Stimulated activated CD8-positive, alpha-beta memory T cell treated with anti-CD3 and anti-CD28 coated beads, Interleukin-7, amount 100 ng/mL, for 1 hour (primary cell): ENCODE measurements at places on chromosomes 13 and 19.
A peak's percentile ranks its signal among the peaks of the same experiment; 100 is the strongest.

- DNase-seq, result peak; percentile 67
Measured at GRCh38 chr19:10259162-10259905, 7.3 kb downstream of the MRPL4 start.

GRCh38 chr19:36064826-36065225 is 10.1 kb downstream of the WDR62 start:
- DNase-seq, result no peak

GRCh38 chr13:50617134-50617721 is 226.3 kb downstream of the DLEU7 start:
- no peak for DNase-seq

DNA sequence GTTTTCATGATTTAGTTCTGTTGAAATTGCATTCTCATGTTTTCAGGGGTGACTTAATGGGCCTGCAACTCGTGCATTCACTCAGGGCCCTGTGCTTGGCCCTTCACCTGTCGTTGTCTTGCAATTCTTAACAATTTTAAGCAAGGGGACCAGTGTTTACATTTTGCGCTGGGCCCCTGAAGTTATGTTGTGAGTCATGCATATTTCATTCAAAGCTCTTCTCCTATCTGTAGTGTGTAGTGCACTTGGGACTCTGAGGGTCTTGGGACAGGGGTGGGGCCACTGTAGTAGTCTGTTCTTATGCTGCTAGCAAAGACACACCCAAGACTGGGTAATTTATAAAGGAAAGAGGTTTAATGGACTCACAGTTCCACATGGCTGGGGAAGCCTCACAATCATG is 211.2 kb upstream of the RXFP2 start:
- DNase-seq, result no peak

DNA sequence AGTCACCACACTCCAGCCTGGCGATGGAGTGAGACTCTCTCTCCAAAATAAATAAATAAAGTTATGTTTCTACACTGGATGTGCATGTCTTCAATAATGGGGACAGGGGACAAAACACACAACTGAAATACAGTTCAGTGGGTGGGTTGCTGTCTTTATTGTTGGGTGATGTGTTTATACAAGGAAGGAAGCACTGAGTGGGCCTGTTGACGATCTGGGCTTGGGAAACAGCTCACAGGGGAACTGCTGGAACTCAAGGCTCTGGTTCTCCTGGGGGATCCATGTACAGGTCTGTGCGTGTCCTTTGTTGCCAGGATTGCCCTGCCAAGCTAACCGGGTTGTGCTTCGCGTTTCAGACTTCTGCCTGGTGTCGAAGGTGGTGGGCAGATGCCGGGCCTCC is 18.9 kb downstream of the SPINT2 start:
- no peak for DNase-seq

- no peak for DNase-seq
Measured at GRCh38 chr13:96065849-96066248, 12.6 kb upstream of the UGGT2 start.

GRCh38 chr19:51145916-51146493 is 3.9 kb downstream of the SIGLEC7 start:
- DNase-seq, result no peak

- no peak for DNase-seq
Measured at GRCh38 chr19:1233115-1233667, 4.6 kb downstream of the CBARP start.

DNA sequence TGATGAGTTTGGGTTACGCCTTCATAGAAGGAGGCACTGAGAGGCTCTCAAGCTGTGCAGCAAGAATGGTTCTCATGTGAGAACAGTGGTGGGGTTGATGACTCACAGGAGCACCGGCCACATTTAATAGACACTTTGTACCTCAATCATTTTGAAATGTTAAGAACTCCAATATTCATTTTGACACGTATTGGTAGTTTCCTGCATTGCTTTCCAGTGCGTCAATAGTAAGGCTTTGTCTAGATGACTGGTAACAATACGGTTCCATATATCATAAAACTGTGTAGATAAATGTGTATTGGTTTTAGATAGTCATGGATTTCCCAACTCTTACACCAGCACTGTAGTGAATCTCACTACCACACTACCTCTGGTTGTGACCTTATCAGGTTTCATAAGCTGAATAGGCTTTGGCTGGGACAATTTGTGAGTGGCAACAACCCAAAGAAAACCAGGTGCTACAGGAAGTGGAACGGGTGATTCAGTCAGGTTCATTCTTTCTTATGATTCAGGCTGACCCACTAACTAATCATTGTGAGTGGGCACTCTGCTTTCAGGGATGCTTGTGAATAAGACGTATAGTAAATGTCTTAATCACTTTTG is 362.6 kb downstream of the KLF5 start:
- no peak for DNase-seq

DNA sequence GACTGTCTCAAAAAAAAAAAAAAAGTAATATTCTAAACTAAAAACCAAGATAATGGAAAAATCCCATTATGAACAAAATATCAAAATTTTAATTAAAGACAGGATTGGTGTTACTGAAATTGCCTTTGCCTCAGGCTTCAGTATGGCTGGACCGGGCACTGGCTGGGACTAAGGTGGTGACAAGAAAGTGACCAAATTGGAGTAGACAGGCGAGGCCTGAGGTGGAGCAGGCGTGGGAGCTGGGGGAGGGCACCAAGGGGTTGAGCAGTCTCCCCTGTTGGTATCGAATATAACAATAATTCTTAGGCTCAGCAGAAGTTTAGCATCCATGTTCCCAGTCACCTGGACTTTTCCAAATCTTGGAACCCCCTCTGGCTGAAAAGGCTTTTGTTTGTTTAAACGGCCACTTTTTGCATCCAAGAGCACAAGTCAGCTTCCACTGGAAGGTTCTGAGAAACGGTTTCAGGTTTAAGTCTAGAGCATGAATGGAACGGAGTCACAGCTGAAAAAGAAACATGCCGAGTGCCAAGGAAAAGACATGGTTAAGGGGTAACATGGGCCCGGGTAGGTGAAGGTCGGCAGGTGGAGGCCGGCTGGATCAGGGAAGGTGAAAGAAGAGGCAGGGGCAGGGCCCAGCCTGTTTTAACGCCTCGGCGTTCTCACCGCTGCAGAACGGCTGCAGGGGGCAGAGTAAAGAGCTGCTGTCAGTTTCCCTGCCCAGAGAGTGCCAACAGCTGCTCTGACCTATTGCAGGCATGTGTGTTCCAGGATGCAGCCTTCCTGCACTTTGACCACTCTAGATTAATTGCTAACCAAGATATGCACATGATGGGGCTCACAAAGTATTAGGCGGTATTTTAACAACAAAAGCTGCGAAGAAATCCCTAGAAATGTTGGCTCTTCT is 104.4 kb downstream of the TM9SF2 start:
- DNase-seq, result peak; percentile 21

GRCh38 chr13:99265821-99266426 is 7.7 kb upstream of the GPR18 start:
- no peak for DNase-seq

DNA sequence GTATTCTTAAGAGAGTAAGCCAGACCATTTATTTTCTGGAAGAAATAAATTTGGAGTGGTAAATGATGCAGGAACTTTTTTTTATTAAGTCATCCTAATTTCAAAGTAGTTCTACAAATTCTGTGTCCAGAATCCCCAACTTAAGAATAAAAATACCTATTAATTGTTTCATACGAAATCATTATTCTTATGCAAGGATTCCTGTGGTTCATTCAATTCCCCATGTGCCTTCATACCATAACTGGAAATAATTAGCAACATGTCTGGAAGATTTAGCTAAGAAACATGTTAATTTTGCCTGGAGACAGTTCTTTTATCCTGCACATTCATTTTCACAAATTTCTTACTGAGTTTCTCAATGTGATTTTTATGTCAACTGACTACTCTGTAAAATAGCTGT is 408.6 kb downstream of the PCDH9 start:
- no peak for DNase-seq

- DNase-seq, result peak; percentile 2
Measured at GRCh38 chr19:12092065-12092867, 27.7 kb downstream of the ZNF844 start.

- no peak for DNase-seq
Measured at GRCh38 chr13:78806457-78806856, 147.5 kb upstream of the OBI1 start.

DNA sequence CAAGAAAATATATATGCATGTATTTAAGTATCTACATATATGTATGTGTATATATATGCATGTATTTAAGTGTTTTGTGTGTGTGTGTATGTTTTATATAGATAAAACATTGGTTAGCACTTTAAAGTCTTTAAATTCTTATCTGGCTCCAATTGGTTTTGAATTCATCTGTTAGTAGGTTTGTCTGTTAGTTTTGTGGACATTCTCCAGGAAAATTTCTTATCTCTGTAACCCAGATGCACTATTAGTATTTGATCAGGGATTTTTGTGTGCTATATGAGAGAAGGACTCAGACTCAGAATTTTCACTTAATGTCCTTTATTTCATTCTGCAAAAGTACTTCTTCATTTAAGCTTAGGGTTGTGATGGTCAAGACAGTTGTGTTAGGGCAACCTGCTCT is 103.1 kb downstream of the ITGBL1 start:
- DNase-seq, result no peak

DNA sequence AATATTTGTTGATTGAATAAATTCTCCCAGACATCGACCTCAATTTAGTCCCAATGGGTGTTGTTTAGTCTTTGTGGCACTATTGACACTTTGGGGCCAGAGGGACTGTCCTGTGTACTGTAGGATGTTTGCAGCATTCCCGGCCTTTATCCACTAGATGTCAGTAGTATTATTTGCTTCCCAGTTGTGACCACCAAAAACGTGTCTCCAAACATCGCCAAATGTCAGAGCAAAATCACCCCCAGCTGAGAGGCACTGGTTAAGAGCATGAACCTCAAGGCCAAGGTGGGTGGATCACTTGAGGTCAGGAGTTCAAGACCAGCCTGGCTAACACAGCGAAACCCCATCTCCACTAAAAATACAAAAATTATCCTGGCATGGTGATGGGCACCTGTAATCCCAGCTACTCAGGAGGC is 15.4 kb downstream of the NLRP12 start:
- no peak for DNase-seq

GRCh38 chr19:39402346-39403300 is 4.0 kb upstream of the ZFP36 start:
- DNase-seq, result peak; percentile 76

GRCh38 chr19:7699417-7700401 is 2.2 kb downstream of the FCER2 start:
- DNase-seq, result no peak

- DNase-seq, result no peak
Measured at GRCh38 chr13:21742096-21742495, 71.2 kb downstream of the FGF9 start.

GRCh38 chr13:87208636-87209035 is 462.5 kb upstream of the SLITRK5 start:
- no peak for DNase-seq

GRCh38 chr13:75761369-75761768 is 125.2 kb downstream of the LMO7 start:
- no peak for DNase-seq

DNA sequence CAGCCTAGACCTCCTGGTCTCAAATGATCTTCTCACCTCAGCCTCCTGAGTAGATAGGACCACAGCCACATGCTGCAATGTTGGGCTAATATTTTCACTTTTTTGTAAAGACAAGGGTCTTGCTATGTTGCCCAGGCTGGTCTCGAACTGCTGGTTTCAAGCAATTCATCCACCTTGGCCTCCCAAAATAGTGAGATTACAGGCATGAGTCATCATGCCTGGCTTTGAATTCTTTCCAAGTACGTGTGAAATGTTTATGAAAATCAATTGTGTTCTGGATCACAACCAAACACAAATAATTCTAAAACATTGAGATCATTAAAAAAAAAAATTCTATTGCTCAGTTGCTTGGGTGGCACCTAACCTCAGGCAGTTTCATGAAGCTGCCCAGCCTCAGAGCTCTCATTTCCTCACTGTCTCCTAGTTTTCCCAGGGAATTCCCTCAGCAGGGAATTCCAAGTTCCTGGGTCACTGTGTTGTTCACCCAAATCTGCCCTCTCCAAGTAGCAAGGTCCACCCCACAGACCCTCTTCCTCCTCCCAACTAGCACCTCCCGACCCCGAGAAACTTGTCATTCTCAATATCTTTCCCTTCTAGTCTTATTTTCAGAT is 44.8 kb downstream of the ING1 start:
- DNase-seq, result no peak

DNA sequence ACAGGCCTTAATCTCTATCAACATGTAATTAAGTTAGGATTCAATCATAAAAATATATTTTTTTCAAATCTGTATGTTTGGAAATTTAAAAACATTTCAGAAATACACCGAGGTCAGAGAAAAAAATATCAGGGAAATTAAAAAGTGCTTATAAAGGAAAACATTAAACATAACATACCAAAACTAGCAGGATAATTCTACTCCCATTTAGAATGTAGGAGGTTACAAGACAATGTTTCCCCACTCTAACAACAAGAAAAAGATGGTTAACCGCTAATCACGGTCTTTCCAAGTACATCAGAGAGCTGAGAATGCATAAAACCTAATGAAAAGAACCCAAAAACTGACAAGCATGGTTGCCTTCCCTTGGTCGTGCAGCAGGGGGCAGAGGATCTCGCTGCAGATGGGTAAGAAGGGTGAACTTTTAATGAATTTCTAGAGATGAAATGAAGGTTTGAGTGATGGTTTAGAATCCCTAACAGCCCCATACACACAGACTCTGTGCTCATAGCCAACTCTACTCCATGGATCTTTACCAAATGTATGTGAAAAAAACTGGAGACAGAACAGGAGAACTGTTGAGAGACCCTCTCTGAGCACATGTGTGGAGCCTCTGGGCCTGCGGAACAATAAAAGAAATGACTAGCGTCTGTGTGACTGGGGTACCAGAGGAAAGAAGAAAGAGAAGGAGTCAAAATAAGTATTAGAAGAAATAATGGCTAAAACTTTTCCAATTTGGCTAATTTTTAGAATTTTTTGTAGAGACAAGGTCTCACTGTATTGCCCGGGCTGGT is 51.3 kb upstream of the LSM14A start:
- DNase-seq, result no peak

DNA sequence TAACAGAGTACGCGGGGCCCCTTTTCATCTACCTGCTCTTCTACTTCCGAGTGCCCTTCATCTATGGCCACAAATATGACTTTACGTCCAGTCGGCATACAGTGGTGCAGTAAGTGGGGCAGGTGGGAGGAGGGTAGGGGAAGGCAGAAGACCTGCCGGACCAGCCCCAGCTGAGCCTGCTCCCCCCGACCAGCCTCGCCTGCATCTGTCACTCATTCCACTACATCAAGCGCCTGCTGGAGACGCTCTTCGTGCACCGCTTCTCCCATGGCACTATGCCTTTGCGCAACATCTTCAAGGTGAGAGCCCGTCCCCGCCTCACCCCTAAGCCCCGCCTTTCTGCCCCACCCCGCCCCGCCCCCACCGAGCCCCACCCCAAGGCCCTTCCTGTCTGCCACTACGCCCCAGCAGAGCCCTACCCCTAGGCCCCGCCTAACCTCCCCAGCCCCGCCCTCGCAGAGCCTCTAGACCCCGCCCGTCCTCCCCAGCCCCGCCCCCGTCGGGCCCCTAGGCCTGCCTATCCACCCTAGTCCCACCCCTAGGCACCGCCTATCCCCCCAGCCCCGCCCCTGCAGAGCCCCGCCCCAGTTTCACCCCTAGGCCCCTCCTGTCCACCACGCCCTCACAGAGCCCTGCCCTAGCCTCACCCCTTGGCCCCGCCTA is 7.7 kb downstream of the NDUFB7 start:
- DNase-seq, result no peak
